ENCODE measurements at places on chromosomes 3 and 15. TPM values are rescaled to one million over a fixed set of nuclear protein-coding genes. Genes with fewer than 3 reads are reported as not detected.
A peak's percentile ranks its signal among the peaks of the same experiment; 100 is the strongest.

MINDY4B gene
- not detected for total RNA-seq

PPP1R14D gene
- total RNA-seq: not detected

CNTN4 gene
- total RNA-seq: not detected

GOLGA8Q gene
- not detected for total RNA-seq

RAB6B gene
- total RNA-seq: 0.29 TPM

LRTM1 gene
- total RNA-seq: 1.6 TPM

DNA sequence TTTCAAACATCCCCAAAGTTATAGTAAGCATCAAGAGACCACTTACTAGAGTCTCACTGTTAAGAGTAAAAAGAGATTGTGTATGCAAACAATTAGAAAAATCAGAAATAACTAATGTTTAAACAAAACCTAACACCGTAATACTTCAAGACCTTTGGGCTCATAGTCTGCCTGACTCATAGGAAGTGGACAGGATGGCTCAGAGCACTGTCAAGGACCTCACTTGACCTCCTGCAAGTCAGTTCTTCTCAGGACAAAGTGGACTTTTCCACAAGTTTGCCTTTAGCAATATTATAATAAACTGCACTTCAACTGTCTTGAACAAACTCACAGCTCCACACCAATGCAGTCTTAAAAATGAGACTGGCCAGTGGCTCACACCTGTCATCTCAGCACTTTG lies 34.8 kb downstream of the IL12A start:
- peak; percentile 82 for DNase-seq

- no peak for DNase-seq
Observed at GRCh38 chr15:26901041-26901440, 34.2 kb downstream of the GABRA5 start.

GRCh38 chr3:36700537-36701248 lies 63.7 kb downstream of the DCLK3 start:
- DNase-seq: peak; percentile 69

GRCh38 chr3:142118911-142119310 lies 30.4 kb downstream of the TFDP2 start:
- DNase-seq: no peak

GRCh38 chr15:54298396-54298795 lies 320.2 kb downstream of the UNC13C start:
- no peak for DNase-seq

GRCh38 chr15:64619880-64620839 lies 155.2 kb downstream of the RBPMS2 start:
- peak; percentile 29 for DNase-seq

- peak; percentile 59 for DNase-seq
Observed at GRCh38 chr3:31055757-31056156, 161.3 kb upstream of the GADL1 start.

DNA sequence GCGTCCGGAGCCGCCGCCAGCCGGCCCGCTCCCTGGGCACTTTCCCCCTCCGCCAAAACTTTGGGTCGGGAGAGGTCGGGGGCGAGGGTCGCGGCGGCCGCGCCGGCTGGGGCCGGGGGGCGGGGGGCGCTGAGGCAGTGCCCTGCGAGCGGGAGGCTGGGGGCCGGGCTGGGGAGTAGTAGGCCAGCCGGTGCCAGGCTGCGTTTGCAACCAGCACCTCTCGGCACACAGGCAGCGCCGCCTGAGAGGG lies 452 bp downstream of the BBX start:
- no peak for DNase-seq

GRCh38 chr3:43448098-43448497 lies 161.8 kb downstream of the SNRK start:
- DNase-seq: no peak
